ENCODE measurements at places on chromosomes 4 and X.

GRCh38 chrX:150537851-150538250, 30.6 kb upstream of the MTM1 start:
- no peak for DNase-seq

- no peak for DNase-seq
Measured at GRCh38 chrX:63754136-63754859, 30.7 kb downstream of the ARHGEF9 start.

GRCh38 chrX:41667631-41668030, 21.1 kb upstream of the GPR34 start:
- no peak for DNase-seq

- no peak for DNase-seq
Measured at GRCh38 chr4:37138789-37139188, 105.8 kb upstream of the NWD2 start.

DNA sequence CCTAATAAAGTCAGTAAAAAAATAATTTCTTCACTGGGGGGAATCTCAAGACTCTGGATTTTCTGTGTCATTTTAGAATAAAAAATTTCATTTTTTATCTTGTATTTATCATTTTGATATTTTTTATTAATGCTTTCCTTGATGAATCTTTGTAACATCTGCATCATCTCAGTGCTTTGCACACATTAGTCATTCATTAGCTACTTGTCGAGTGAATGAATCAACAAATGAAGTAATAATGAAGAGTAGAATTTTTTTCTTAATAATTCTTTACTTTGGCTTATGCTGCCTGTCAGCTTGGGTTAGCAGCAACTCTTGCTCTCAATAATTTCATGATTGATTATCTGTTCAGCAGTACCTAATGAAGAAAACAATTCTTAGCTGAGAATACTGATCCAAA, 530.8 kb downstream of the GRXCR1 start:
- no peak for DNase-seq

- DNase-seq = no peak
Measured at GRCh38 chrX:42176789-42177188, 253.4 kb upstream of the CASK start.

All from activated CD8-positive, alpha-beta memory T cell treated with anti-CD3 and anti-CD28 coated beads for 24 hours (primary cell).